ENCODE measurements at places on chromosomes 4 and X. TPM values are rescaled to one million over a fixed set of nuclear protein-coding genes. Genes with fewer than 3 reads are reported as not detected.

Gene ARHGAP36
- not detected for total RNA-seq

- DNase-seq: no peak
Measured at GRCh38 chrX:15158736-15159406, 111.0 kb downstream of the ASB9 start.

GRCh38 chr4:41510179-41510578 lies 27.8 kb upstream of the LIMCH1 start:
- no peak for DNase-seq

GRCh38 chrX:10557166-10557565 lies 63.2 kb downstream of the MID1 start:
- no peak for DNase-seq

Gene TMPRSS11D
- not detected for total RNA-seq

DNA sequence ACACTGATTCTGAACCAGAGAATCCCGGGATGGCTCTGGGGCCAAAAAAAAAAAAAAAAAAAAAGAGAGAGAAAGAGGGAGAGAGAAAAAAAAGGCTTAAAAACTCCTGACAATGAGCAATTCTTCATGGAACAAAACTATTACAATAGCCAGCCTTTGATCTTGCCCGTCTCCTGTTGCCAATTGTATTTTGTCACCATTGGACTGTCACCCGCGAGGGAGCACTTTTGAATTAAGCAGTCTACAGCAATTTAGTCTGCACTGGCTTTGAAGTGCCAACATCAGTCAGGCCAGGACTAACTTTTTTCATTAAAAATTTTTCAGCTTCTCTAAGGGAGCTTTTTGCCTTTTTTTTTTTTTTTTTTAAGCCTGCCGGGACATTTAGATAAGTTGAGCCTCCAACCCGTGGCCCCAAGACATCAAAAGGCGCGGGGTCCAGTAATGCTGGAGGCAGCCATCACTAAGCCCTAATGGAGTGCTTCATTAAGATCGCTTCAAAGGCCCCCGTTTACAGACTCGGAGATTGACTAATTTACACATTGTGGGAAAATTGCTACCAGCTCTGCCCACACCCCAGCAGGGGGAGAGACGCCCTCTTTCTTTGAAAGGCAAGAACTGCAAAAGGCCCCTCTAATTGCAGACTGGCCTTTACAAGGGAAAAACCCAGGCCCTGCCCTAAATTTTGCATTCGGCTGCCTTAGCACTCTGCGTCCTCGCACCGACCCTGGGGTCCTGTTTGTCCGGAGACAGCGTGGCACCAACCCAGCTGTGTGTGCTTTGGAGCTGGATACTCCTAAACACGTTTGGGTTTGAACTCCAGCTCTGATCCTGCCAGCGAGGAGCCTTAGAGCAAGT lies 98.1 kb upstream of the MSX1 start:
- DNase-seq: no peak

Gene MYL5
- total RNA-seq: 11.9 TPM

DNA sequence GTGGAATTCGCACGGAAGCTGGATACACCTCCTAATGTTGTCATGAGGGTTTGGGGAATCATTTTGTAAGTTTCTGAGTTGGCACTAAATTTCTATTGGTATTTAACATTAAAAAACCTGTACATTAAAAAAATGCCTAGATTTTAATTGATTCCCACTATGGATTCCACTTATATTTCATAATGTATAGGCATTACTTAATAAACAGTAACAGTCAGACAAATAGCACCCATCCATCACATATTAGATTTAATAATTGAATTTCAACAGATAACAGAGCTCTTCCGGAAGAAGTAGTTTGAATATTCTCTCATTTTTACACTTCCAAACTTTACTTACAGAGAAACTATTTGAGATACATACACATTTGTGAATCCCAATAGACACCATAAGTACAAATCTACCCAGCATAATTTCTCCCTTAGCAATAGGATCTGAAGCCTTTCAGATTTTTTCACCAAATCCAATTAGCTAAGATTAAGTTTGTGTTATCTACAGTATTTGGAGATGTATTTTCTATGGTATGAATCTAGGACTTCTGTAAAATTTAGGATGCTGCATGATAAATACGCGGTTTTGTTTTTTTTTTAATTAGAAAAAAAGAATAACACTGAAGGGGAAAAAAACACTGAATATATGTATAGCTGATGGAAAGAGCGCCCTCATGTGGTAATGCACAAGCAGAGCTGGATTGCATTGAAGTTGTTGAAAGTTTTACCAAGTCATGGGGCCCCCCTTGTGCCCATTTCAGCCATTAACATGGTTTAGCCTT lies 12.2 kb upstream of the ODAM start:
- no peak for DNase-seq

All from upper lobe of left lung (tissue), 6 donors.